Endodermal cell (in vitro differentiated cells): ENCODE measurements at places on chromosomes 12 and 14. TPM values are rescaled to one million over a fixed set of nuclear protein-coding genes. Genes with fewer than 3 reads are reported as not detected.

Gene PGF
- 3.0 to 7.9 TPM (median 7.6 TPM) in 3 replicates for total RNA-seq

Gene RHOJ
- total RNA-seq = 0.25 TPM in 1 of 3 replicates, not detected in the others

Gene KLRB1
- total RNA-seq = not detected in 2 replicates

- DNase-seq = no peak
These were observed 359.8 kb downstream of the ATP23 start for GRCh38 chr12:58301038-58301729.

- no peak for DNase-seq
These were observed 300.1 kb downstream of the C12orf50 start for GRCh38 chr12:87728931-87729593.

Gene CEBPE
- total RNA-seq = not detected in 2 replicates

GRCh38 chr14:90093942-90094595, 32.3 kb downstream of the KCNK13 start:
- no peak for DNase-seq
